ENCODE measurements at places on chromosomes 1 and 21.

DNA sequence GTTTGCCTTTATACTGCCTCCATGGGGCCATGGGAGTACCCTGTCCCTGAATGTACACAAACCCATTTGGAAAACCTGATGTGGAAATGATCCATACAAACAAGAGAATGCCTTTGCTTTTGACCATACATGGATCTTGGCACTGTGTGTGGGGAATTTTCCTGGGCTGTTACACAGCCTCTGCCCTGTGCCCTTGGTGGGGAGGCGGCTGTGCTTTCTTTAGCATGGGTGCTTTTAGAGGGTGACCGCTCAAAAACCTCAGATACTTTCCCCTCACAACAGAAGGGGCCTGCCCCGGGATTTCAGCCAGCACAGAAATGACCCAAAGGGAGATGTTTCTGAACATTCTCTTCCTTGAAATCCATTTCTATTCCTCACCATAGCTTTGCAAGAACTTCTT, 194.8 kb downstream of the LMO4 start:
- no peak for DNase-seq

- no peak for DNase-seq
Observed at GRCh38 chr1:174535207-174535606, 87.4 kb downstream of the GPR52 start.

DNA sequence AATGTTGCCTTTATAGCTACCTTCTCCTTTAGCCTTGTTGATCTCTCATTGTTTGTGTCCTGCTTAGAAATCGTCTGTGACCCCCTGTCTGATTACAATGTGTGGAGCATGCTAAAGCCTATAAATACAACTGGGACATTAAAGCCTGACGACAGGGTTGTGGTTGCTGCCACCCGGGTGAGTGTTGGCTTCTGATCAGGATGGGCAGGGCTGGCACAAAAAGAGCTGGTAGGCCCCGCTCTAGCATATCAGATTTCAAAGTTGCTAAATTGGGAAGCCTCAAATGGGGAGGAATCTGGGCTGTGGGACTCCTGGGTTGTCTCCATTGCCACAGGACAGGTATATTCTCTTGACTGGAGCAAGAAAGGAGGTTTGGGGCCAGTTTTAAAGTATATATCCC, 8.4 kb downstream of the NCSTN start:
- DNase-seq, result no peak

- no peak for DNase-seq
Observed at GRCh38 chr1:78408810-78409209, 82.0 kb upstream of the PTGFR start.

GRCh38 chr1:46527474-46528296, 23.8 kb downstream of the KNCN start:
- peak; percentile 7 for DNase-seq

DNA sequence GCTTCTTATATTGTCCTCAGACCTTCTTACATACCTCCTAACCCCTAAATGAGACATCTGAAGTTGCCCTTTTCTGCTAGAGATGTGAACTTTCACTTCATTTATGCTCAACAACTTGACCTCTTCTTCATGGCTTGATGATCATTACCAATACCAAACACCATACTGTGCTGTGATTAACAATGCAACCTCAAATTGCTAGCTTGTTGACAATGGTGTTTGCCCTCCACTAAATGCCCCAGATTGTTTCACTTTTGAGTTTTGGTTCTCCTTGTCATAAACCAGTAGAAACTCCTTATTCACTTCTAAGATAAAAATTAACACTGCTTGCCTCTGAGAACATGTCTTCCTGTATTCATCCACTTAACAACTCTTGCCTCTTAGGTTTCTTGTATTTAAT, 5.6 kb downstream of the JAK1 start:
- DNase-seq, result no peak

- no peak for DNase-seq
Observed at GRCh38 chr1:159181328-159182024, 10.1 kb downstream of the CADM3 start.

GRCh38 chr1:13456904-13457532, 46.8 kb downstream of the PRAMEF20 start:
- no peak for DNase-seq

GRCh38 chr1:17696417-17697301, 58.5 kb upstream of the ACTL8 start:
- DNase-seq, result peak; percentile 30

- DNase-seq, result no peak
Observed at GRCh38 chr1:25183126-25183980, 48.9 kb downstream of the SYF2 start.

DNA sequence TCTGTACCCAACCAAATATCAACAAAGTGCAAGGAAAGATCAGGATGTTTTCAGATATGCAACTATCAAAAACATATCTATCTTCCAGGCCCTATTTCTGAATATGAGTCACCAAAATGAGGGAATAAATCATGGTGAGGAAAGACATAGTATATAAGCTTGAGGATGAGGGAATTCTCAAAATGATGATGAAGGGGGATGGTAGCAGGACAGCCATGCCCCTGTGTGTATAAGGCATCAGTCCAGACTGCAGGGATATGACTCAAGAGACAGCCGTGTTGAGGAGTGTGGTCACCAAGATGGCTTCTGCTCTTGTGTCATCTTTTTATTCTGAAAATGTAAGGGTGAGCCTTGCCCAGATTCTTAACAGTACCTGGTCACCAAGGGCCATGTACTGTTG, 4.4 kb upstream of the WDR64 start:
- DNase-seq, result no peak

GRCh38 chr1:13899856-13900255, 199.9 kb downstream of the PRDM2 start:
- DNase-seq, result no peak

- no peak for DNase-seq
Observed at GRCh38 chr1:20589331-20590278, 708 bp downstream of the CDA start.

DNA sequence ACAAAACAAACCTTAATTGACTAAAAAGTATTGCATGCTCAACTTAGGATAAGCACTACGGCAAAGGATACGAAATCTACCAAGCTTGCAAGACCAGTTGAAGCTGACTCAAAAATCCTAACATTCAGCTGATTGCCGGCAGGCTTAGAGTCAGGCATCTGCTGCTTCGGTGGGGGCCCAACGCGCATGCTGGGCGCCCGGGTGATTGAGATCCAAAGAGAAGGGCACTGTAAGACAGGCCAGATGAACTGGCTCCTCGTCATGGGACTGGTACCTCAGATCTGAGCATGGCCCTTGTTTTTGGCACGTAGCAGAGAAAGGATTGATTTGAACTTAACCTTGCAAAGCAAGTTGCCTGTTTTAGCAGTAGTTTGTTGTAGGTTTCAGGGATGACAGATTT, 86.6 kb downstream of the PRDM2 start:
- DNase-seq, result no peak

GRCh38 chr1:221711063-221711577, 30.8 kb downstream of the DUSP10 start:
- DNase-seq, result peak; percentile 14

DNA sequence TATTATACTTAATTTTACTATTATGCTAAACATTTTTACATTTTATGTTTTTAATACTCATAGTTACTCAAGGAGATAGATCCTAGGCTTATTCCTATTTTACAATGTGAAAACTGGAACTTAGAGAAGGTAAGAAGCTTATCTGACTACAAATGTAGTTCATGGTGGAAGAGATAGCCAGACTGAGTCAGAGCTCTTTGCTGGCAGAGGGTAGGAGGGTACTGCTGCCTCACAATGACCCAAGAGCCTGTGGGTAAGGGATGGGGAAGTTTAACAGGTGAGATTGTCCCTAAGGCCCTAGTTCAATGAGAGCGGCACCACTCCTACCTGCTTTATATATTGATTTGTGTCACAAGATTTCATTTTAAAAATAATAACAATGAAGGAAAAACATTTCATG, 34.1 kb upstream of the NEK7 start:
- no peak for DNase-seq

DNA sequence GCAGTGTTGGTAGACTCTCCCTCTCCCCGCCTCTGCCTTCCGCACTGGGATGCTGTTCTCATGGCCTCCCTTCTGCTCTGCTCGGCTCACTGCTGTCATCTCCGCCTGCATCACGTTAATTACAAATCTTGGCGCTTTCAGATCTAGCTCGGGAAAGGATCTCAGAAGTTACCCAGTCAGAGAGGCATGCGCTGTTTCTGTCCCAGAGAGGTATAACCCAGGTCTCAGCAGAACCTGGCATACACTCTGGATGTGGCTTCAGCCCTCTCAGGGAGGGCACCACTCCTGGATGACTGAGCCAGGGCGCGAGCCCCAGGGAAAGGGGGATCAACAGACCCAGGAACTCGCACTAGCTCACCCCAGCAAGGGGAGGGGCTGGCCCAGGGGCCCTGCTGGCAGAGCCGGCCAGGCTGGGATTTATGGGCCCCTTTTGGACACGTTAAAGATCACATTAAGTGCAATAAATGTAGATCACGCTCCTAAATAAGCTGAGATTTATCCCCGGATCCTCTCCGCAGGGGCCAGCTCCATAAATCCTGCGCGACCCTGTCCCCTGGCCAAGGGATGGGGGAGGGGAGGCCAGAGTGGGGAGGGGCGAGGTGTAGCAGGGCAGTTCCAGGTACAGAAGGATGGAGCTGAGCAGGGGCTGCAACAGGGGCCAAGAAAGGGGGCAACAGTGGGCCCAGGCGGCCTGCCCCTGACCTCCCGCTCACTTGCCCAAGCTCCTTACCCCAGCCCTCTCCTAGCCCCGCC, 101.3 kb upstream of the ZBTB40 start:
- DNase-seq, result no peak

GRCh38 chr1:229087906-229088305, 183.0 kb upstream of the RAB4A start:
- no peak for DNase-seq

- peak; percentile 15 for DNase-seq
Observed at GRCh38 chr1:26132128-26132833, 20.7 kb downstream of the PDIK1L start.

GRCh38 chr1:25651036-25651640, 34.5 kb downstream of the MAN1C1 start:
- no peak for DNase-seq

GRCh38 chr1:212539737-212540430, 68.7 kb upstream of the ATF3 start:
- no peak for DNase-seq

DNA sequence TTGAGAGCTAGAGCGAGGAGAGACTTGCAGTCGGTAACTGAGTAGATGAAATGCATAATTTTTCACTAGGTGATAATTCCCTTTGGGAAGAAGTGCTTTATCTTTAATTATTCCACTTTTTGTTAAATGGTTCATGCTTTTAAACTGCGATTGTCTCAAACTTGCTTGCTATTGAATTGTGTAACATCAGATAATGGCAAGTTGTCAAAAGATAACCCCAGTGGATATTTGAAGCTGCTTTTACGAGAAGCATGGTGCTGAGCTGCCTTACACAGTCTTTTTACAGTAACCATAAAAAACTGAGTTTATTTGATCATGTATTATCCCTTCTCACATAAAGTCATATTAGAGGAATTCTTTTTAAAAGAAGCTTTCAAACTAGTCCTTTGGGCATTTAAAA, 30.2 kb downstream of the TMEM50B start:
- no peak for DNase-seq

GRCh38 chr21:16504766-16505165, 775.0 kb downstream of the USP25 start:
- no peak for DNase-seq

DNA sequence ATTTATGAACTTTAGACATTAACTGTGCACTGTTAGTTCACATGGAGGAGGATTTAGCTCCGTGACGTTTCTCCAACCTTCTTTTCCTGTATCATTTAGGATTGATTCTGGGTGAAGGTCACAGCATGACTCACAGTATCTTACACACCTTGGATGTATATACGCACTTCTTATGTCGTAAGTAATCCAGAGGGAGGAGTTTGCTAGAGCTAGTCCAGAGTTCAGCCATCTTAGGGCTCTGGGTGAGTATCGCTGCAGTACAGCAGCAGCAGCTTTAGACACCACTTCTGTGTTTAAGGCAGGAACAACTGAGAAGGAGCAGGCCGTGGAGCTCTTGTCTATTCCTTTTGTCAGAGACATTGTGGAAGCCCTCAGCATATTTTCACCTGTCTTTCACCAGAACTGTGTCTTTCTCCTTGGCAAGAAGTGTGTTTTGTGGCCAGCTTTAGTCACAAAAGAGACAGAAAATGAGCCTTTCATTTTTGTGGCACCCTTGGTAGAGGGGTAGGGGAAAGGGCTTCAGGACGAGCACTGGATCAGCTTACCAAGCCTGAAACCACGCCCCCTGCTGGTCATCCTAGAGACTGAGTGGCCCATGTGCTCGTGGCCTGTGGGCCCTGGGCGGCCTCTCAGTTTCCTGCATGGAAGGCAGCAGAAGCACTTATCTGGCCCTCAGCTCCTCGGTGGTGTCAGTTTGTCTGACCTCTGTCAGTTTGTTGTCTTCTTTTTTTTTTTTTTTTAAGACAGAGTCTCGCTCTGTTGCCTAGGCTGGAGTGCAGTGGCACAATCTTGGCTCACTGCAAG, 64.0 kb downstream of the ADARB1 start:
- DNase-seq, result peak; percentile 16

- DNase-seq, result no peak
Observed at GRCh38 chr1:71488555-71489252, 407.9 kb upstream of the ZRANB2 start.

GRCh38 chr1:95169548-95169947, 52.4 kb downstream of the TLCD4 start:
- no peak for DNase-seq

- no peak for DNase-seq
Observed at GRCh38 chr21:34205811-34206571, 132.6 kb downstream of the MRPS6 start.

- no peak for DNase-seq
Observed at GRCh38 chr1:240455228-240455821, 156.6 kb downstream of the GREM2 start.

GRCh38 chr21:44324106-44324853, 14.9 kb downstream of the CFAP410 start:
- no peak for DNase-seq

DNA sequence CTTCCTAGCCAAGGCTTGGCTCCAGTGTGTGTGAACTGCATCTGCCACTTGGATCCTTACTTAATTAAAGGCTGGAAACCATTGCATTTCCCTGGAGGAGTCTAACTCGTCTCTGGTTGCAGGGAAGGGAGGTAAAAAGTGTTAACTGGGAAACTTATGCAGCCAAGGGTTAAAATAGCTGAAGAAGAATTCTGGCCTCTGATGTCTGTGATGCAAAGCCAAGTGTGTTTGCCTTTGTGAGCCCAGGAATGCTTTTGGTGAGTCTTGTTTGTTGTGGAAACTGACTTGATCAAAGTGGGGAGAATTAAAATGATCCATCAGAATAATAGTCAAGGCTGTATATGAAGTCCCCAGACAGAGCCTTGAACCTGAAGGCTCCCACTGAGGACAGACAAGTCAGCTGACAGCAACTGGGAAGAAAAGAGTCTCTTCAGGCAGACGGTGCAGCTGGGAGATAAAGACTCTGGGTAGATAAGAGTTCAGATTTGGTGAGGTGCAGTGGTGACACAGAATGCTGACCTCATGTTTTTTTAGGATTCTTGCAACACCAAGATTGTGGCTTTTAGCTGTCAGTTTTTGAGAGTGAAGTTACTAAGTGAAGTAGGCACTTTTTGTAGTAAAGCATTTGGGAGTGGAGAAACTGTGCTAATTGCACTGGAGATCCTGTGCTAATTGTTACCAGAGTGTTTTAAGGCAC, 59.5 kb upstream of the WLS start:
- no peak for DNase-seq

GRCh38 chr1:150994248-150994647, 12.2 kb downstream of the ANXA9 start:
- DNase-seq, result no peak

Measured in NCI-H526 (cell line).